ENCODE measurements at places on chromosomes 12 and 14. TPM values are rescaled to one million over a fixed set of nuclear protein-coding genes. Genes with fewer than 3 reads are reported as not detected.

GRCh38 chr14:99460793-99461192 is 19.9 kb downstream of the SETD3 start:
- no peaks in the 10 kb centered on the region for H3K27me3 ChIP-seq
- H3K4me1 ChIP-seq: no peaks in the 10 kb centered on the region
- H3K36me3 ChIP-seq: peaks cover 42% of the 10 kb centered on the region
- DNase-seq: no peak
- H3K4me3 ChIP-seq: no peak overlapping the region
- no peak overlapping the region for H3K27ac ChIP-seq

- H3K4me3 ChIP-seq: no peak overlapping the region
- H3K27me3 ChIP-seq: no peaks in the 10 kb centered on the region
- H3K4me1 ChIP-seq: no peaks in the 10 kb centered on the region
Observed at GRCh38 chr14:99235582-99236320, 36.2 kb downstream of the BCL11B start.

DNA sequence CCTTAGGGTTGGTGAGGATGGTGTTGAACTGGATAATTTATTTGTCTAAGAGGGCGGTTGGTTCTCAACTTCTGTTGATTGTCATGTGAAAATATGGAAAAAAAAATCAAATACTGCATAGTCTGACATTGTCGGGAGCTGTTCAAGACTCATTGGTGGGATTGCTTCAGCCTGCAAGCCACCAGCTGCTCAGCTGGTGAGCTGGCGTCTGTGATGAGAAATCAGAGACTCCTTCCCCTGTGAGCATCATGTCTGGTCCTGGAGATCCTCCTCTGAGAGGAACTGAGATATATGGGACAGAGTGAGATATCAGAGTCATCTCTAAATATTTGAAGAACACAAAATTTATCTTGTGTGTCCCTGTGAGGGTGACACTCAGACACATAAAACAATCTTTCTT is 49.9 kb downstream of the TRIM9 start:
- no peak for DNase-seq
- H3K27ac ChIP-seq: no peak overlapping the region
- no peaks in the 10 kb centered on the region for H3K4me1 ChIP-seq
- no peaks in the 10 kb centered on the region for H3K27me3 ChIP-seq
- no peak overlapping the region for H3K4me3 ChIP-seq
- H3K36me3 ChIP-seq: no peaks in the 10 kb centered on the region

DNA sequence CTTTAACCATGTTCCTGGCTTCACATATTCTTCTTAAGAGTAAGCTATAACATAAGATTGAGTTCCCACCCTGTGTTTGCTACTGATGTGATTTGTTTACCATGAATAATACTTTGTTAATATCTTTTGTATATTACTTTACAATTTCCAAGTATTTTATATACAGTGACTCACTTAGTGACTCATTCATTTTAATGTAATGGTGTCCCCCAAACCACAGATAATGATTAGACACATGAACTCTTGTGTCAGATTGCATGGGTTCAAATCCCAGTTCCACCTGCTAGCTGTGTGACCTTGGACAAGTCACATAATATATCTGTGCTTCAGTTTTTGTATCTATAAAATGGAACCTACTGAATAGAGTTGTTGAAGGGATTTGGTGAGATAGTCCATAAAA is 76.1 kb downstream of the MYF5 start:
- no peak overlapping the region for H3K27ac ChIP-seq
- no peaks in the 10 kb centered on the region for H3K4me1 ChIP-seq
- DNase-seq: no peak
- H3K4me3 ChIP-seq: no peak overlapping the region

GRCh38 chr12:50401500-50402081 is 906 bp downstream of the LARP4 start:
- DNase-seq: no peak
- no peaks in the 10 kb centered on the region for H3K4me1 ChIP-seq

DNA sequence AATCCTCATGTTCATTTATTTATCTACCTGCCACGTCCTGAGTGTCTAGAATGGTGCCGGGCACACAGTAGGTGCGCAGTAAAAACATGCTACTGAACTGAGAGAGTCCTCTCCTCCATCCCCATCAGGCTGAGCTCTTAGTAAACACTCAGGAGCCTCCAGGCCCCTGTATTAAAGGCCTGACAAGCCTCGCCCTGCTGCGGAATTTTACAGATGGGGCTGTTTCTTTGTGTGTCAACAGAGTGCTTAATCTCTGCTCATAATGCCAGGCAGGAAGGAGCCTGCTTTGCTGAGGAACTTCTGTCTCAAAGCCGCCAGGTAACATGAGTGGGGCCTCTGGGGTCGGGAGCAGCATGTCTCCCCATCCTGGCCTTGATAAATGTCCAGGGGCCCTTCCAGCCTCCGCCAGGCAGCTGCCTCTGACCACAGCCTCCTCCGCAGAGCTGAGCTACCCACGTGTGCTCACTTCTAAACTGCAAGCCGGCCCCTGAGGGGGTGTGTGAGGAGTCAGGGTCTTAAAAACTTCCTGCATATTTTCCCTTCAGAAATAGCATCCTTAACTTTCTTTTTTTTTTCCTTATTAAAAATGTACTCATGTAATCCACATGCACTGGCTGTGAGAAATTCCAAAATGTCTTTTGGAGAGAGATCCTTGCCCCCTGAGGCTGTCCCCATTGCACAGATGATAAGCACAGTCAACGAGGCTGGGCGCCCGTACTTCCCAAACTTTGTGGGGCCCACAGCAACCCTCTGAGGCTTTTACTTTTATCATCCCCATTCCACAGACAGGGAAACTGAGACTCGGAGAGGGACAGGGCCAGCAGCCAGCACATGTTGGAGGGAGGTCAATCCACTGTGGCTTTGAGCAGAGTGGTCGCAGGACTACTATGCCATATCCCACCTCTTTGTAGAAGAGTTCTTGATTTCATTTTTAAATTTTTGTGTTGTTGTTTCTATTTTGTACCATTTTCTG is 116.0 kb upstream of the NCOR2 start:
- H3K36me3 ChIP-seq: no peaks in the 10 kb centered on the region
- H3K4me1 ChIP-seq: peaks cover 22% of the 10 kb centered on the region
- H3K27me3 ChIP-seq: 0 out of 2 replicates have a peak, but pooled peaks cover 3% of the 10 kb centered on the region
- H3K27ac ChIP-seq: no peak overlapping the region
- DNase-seq: no peak

DNA sequence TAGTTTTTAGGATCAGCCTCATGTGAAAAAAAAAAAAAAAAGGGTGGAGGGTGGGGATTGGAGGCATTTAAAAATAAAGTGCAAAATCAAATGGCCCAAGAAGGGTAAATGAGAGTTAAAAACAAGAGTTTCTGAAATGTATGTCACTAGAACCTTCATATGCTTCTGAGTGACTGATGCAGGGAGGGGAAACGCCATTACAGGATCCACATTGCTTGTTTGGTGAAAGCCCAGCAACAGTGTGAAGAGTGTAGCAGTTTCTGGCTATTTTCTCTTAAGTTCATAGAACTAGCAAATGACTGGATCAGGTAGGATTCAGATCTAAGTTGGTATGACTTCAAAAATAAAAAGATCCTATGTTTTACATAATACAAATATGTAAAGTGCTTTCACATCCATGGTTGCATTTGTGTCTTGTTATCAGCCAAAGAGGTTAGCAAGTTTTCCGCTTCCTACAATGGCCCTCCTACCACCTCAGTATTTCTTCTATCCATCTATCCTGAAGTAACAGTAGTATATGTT is 2.9 kb downstream of the CHPT1 start:
- H3K27ac ChIP-seq: no peak overlapping the region
- no peak for DNase-seq
- peaks cover 4% of the 10 kb centered on the region for H3K4me1 ChIP-seq
- H3K27me3 ChIP-seq: no peaks in the 10 kb centered on the region
- no peaks in the 10 kb centered on the region for H3K36me3 ChIP-seq

- no peak overlapping the region for H3K4me3 ChIP-seq
- DNase-seq: no peak
- H3K27ac ChIP-seq: no peak overlapping the region
- H3K27me3 ChIP-seq: no peaks in the 10 kb centered on the region
- no peaks in the 10 kb centered on the region for H3K36me3 ChIP-seq
Observed at GRCh38 chr12:9149372-9149771, 33.7 kb upstream of the A2M start.

DNA sequence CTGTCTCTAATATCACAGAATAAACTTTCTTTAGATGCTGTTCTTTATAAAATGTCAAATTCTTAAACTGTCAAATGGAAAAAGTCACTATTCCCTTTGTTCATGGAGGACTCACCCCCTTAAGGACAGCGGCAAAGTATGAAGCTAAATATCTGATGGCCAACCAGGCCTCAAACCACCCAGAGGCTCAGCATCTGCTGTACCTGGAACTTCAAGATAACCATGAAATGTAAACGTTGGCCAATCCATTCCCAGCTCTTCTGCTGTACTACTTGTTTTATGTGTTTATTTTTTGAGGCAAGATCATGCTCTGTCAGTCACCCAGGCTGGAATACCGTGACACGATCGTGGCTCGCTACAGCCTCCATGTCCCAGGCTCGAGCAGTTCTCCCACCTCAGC is 15.7 kb downstream of the RFC5 start:
- peaks cover 15% of the 10 kb centered on the region for H3K36me3 ChIP-seq
- peaks cover 29% of the 10 kb centered on the region for H3K4me1 ChIP-seq
- no peaks in the 10 kb centered on the region for H3K27me3 ChIP-seq

AQP5 gene
- total RNA-seq: not detected

Measured in GM12878 (cell line).